ENCODE measurements at places on chromosomes 7 and 10. TPM values are rescaled to one million over a fixed set of nuclear protein-coding genes. Genes with fewer than 3 reads are reported as not detected.

Gene AGR2
- not detected for total RNA-seq

Gene GPR85
- 0.83 TPM for total RNA-seq

Gene DENND2A
- total RNA-seq: 8.3 TPM

Gene GRID2IP
- total RNA-seq: not detected

Gene NKX2-3
- not detected for total RNA-seq

Gene OR2A1
- not detected for total RNA-seq

Gene C10orf62
- 0.56 TPM for total RNA-seq

Gene JAKMIP3
- total RNA-seq: 0.04 TPM

Gene ZNF33A
- total RNA-seq: 9.2 TPM

Gene HOXA9
- 1.2 TPM for total RNA-seq

Gene LRIT1
- total RNA-seq: not detected

Gene AFAP1L2
- total RNA-seq: 10.6 TPM

Gene HEPACAM2
- not detected for total RNA-seq

Gene ASIC3
- total RNA-seq: 3.7 TPM

Gene RNF32
- total RNA-seq: 0.30 TPM

Gene PIP
- total RNA-seq: not detected

Gene TBATA
- total RNA-seq: not detected

Gene OGDHL
- total RNA-seq: 3.0 TPM

Gene FBXL13
- 0.64 TPM for total RNA-seq

Gene LIPN
- total RNA-seq: not detected

Gene UFSP1
- 12.3 TPM for total RNA-seq

Gene CNNM1
- not detected for total RNA-seq

Gene PDZD7
- total RNA-seq: 7.0 TPM

Gene CBX3
- total RNA-seq: 213 TPM

Gene IQUB
- not detected for total RNA-seq

Gene NUTM2E
- total RNA-seq: not detected

Gene NKX1-2
- total RNA-seq: 0.11 TPM

Gene UCMA
- not detected for total RNA-seq
